HFFc6 (cell line): ENCODE measurements at places on chromosomes 5 and 9.

DNA sequence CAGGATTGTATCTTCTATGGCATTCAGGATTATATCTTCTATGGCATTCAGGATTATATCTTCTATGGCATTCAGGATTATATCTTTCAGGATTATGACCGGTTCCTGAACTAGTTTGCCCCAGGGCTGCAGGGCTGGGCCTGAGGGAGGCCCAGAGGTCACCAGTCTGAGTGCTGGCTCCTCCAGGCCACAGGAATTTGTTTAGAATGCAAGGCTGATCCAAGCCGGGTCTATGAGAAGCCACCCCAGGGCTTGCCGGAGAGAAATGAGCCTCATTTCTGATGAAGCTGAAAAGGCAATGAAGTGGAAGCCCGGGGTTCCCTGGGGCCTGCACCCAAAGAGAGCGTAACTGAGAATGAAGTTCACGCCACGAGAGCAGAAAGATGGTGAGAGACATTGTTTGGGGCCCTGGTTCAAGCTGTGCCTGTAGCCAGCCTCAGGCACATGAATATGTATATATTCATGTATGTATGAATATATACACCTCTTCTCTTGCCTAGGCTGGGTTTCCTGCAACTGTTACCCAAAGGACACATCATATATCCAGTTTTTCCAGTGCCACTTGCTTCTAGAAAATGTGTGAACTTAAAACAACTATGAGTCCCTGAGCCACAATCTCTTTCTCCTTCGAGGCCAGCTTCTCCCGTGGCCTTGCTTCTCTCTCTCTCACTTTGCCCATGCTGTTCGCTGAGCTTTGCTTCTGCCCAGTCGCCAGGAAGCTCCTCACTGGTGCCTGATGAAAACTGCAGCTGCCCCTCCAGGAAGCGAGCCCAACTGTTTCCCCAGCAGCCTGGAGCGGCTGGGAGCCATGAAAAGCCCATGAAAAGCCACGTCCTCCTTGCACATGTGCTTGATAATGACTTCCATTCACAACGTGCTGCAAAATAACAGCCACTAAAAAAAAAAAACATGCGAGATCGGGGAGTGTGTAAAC, 62.3 kb downstream of the GTF3C4 start:
- peak; percentile 20 for DNase-seq

GRCh38 chr5:135545099-135545498, 9.3 kb upstream of the NEUROG1 start:
- no peak for DNase-seq

GRCh38 chr9:124975131-124975530, 34.2 kb upstream of the GOLGA1 start:
- no peak for DNase-seq

GRCh38 chr9:131111186-131111853, 14.1 kb upstream of the NUP214 start:
- DNase-seq: peak; percentile 28

- DNase-seq: no peak
These were observed 17.2 kb downstream of the ENHO start for GRCh38 chr9:34505370-34506120.

DNA sequence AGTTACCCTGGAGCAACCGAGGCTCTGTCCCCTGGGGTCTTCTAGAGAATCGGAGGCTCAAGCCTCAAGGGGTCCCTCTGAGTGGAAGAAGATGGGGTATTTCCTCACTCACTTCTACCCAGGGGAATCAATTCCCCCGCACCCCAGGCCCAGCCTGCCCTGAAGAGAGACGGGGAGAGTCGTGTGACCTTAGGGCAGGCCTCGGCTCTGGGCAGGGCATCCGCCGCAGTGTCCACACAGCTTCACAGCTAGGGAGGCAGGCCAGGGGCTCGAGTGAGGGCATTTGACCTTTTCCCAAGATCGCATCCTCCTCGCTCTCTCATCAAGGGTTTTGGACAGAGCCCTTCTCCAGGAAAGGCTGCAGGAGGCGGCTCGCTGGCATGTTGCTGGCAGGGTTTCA, 57.9 kb upstream of the CNOT6 start:
- no peak for DNase-seq

DNA sequence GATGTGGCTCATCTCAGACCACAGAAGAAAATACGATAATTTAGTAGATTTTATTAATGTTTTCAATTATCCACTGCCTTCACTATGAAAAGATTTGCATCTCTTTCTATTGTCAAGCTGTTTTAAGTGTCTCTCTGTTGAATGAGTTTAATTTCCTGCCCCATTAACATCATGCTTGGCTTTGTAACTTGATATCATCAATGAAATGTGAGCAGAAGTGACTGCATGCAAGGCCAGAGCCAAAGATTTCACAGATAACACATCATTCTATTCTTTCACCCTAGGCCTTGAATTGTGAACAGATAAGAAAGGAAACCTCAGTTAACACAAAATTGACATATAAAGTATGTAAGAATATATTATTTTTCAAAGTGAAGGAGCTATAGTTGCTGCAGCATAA, 986.4 kb upstream of the CDH18 start:
- no peak for DNase-seq
